ENCODE measurements at places on chromosomes 2 and 18.

- DNase-seq, result no peak
Measured at GRCh38 chr18:1922066-1922465, 649.2 kb downstream of the METTL4 start.

DNA sequence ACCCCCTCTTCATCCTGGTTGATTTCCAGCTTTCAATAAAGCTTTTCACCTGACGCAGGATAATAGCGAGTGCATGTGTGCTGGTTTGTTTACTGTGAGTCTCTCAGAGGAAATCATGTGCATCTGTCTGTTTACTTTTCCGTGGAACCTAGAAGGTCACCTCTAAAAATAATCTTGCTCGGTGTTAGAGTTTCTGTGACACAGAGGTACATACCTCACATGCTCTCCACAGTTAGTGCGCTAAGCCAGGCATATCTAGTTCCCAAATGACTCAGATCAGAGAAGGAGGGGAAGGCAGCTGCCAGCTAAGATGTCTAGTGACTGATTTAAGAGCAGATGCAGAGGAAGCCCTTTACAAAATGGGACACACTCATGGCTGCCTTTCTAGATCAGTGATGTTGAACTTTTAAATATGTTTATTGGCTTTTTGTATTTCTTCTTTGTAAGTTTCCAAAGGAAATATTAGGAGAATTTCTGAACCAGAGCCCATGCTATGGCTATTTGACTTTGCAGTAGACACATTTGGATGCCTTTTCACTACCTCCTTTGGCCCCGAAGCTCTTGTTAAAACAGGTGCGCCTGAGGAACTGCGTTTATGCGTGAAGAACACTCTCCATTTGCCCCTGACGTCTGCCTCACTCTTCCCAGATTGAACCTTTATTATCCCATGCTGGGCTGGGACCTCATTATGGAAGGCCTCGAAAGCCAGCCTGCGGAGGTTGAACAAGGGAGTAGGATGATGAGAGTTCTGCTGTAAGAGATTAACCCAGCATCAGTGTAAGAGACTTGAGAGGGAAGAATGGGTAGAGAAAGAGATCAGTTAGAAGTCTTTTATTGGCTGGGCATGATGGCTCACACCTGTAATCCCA is 145.6 kb downstream of the FAM161A start:
- DNase-seq, result peak; percentile 12

GRCh38 chr2:202871300-202872141 is at the start of gene ICA1L:
TSS of gene ICA1L (minus strand) at chr2:202871766. CDS start at chr2:202829009, 42,757 bp downstream.
- peak; percentile 61 for DNase-seq

DNA sequence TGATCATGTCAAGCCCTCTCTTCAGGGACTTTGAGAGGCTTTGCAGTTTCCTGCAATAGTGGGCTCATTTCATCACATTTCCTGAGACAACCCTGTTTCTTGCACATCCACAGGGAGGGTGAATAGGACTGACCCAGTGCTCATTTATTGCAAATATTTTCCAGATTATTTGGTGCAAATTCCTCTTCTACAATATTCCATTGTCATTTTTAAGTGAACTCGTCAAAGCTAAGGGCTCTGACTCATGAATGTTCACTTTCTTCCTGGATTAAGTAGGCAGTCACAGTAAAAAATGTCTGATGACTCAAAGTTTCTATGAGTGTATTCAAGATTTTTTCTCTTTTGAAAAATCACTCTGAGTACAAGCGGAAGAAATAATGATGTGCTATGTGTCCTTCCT is 225.5 kb upstream of the GALNT5 start:
- peak; percentile 95 for DNase-seq

DNA sequence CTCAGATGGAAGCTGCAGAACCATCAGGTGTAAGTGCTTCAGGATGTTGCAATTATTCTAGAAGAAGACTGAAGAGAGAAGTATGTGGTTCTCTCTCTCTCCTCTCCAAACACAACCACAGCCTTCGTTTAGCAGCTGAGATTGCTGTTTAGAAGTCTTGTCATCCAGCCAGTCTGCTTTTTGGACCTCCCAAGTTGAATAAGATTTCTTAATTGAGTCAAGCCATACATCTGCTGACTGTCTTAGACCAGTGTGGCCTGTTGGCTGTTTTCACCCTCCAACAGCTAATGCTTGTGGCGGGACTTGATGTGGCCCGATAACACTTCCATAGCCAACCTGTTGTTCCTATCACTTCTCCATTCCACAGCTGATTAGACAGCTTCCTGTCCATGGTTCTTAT is 91.3 kb upstream of the TMEM17 start:
- peak; percentile 98 for DNase-seq
